ENCODE measurements at places on chromosomes 5 and 9. TPM values are rescaled to one million over a fixed set of nuclear protein-coding genes. Genes with fewer than 3 reads are reported as not detected.

Gene ADGRV1
- total RNA-seq: 0.72 TPM

Gene YTHDC2
- total RNA-seq: 25.8 TPM

Gene RASGEF1C
- not detected for total RNA-seq

Gene FBP1
- total RNA-seq: not detected

Gene FLT4
- 0.27 TPM for total RNA-seq

Gene MAMDC4
- 4.3 TPM for total RNA-seq

- no peak for DNase-seq
These were observed 3.3 kb downstream of the RPL35 start for GRCh38 chr9:124858330-124859046.

DNA sequence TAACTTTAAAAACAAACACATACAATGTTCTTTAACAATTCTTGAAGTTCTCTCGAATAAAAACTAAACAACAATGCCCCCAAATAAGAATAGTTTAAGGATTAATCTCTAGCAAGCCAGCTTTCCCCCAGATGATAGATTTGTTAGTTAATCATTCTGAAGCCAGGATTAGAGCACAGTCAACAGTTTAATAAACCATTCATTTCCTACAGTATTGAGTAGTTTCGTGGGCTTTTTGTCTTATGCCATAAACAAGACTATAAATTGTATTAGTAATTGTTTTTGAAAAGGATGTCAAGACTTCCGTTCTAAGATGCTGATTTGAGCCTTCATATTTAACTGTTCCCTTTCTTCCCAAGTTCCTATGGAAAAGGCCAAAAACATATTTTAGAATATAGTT, 136.6 kb downstream of the PIK3R1 start:
- DNase-seq: no peak

DNA sequence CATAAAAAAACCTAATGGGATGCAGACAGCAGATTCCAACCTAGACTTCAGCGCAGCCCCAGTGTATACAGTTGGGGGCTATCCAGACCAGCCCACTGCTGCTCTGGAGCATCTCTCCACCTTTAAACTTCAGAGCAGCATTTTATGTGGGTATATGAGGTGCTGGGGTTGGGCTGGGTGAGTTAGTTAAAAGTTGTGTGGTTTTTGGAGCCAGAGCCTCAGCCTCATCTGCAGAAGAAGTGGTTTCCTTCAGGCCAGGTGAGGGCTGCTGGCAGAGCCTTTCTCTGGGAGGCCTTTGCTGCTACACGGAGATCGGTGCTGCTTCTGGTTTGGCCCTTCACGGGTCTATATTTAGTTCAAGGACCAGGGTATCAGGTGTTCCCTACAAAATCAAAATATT, 228.3 kb downstream of the PDZD2 start:
- no peak for DNase-seq

DNA sequence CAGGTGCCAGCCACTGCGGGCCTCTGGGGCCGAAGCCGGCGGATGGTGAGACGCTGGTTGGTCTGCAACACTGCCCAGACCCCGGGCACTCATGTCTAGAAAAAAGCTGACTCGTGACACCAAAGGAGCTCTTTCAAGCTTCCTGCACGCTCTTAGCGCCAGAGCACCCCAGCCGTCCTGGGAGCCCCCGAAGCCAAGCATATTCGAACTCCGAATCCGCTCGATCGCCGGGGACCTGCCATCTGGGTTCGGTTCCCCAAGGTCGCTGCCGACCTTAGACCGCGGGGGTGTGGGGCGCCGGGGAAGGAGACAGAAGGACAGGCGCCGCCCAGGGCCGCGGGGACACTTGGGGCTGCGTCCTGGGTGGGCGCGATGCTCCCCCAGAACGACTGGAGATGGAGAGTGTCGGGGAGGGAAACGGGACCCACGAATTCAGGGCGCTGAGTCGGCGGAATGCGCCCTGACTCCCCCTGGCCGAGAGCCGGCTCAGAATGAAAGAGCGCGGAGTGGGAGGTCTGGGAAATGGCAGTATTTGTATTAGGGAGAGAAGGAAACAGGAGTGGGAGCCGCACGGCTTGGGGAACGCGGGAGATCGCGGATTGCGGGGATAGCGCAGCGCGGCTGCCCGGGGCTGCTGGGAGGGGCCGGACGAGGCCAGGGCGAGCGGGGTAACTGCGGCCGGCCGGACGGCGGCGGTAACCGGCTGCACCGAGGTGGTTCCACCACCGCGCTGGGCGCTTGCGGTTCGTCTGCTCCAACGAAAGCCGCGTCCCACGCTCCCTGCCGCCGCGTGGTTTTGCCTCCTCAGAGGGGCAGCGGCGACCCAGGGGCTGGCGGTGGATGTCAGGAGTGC, 20.1 kb upstream of the MARCHF6 start:
- DNase-seq: no peak

- DNase-seq: no peak
These were observed 24.4 kb upstream of the MROH2B start for GRCh38 chr5:41095324-41096101.

GRCh38 chr5:16792598-16793275, 143.4 kb downstream of the MYO10 start:
- DNase-seq: no peak

GRCh38 chr5:150989695-150990094, 30.7 kb upstream of the GPX3 start:
- no peak for DNase-seq

DNA sequence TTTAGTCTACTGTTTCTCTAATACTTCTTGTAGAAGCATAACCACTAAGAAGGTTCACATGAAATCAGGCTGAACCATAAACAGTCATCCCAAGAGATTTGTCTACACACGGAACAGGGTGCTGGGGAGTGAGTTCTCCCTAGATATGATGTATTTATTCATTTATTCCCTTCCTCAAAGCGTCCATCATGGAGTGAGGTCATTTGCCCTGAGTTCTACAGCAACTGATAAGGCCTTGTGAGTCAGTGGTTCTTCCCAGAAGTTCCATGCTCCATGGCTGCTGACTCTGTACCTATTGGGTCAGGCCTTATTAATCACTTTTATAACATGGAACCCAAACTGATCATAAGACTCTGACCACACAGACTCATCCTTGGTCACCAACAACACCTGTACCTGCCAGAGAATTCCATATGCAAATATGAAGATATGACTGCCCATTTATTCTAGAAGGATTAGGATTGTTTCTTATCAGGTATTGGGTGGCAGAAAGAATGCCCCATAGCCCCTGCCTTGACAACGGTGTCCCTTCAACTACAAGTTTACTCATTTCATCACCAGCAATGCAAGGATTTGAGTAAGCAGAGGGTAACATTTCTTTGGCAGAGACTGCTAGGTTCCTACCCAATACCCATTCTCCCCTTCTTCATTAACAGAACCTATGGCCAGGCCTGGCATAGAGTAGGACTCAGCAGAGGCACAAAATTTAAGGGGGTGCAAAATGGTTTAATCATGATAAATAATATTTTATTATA, 118.1 kb downstream of the LHFPL2 start:
- no peak for DNase-seq

- DNase-seq: peak; percentile 26
These were observed 89.0 kb upstream of the MAP1B start for GRCh38 chr5:72018143-72018803.

GRCh38 chr9:121527371-121527770, 27.7 kb upstream of the GGTA1 start:
- DNase-seq: no peak

Measured in GM12878 (cell line).